ENCODE measurements at places on chromosomes 6 and 20.

- H3K4me3 ChIP-seq: no peak overlapping the region
- no peaks in the 10 kb centered on the region for H3K4me1 ChIP-seq
- H3K27me3 ChIP-seq: peaks cover 19% of the 10 kb centered on the region
- no peak overlapping the region for H3K27ac ChIP-seq
These were observed 47.5 kb downstream of the ERMARD start for GRCh38 chr6:169798764-169799473.

DNA sequence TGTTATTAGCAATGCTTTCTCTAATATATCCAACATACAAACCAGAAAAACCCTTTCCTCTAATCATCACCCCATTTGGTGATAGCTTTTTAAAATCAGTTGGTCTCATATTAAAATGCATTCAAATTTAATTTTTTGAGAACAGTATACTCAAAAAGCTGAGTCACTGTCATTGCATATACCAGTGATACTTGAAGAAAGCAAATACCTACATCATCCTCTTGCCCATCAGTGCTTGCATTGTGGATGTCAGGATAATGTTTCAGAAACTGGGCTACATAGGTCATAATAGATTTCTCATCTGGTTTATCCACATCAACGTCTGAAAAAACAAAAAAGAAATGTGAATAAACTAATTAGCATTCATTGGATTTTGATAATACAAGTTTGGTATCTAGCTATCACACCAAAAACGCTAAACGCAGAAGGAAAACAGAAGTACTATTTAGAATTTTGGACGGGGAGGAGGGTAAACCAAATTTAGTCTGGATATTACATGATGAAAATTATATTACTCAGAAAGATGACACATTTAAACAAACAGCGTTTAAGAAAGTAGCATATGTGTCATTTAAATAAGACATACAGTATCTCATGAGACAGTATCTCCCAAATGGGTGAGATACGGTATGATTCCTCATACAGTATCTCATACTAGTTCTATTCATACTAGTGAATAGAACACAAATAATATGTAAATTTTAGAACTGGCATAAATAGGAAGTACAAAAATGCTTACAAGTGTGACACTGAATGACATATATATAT, 134.6 kb downstream of the SYNE1 start:
- no peak overlapping the region for H3K27ac ChIP-seq
- H3K27me3 ChIP-seq: no peaks in the 10 kb centered on the region
- no peak overlapping the region for H3K4me3 ChIP-seq
- no peaks in the 10 kb centered on the region for H3K4me1 ChIP-seq
- no peaks in the 10 kb centered on the region for H3K36me3 ChIP-seq

GRCh38 chr20:48241482-48241881, 456.2 kb upstream of the SULF2 start:
- no peaks in the 10 kb centered on the region for H3K27me3 ChIP-seq
- no peak overlapping the region for H3K27ac ChIP-seq
- no peak for DNase-seq
- no peaks in the 10 kb centered on the region for H3K4me1 ChIP-seq
- no peaks in the 10 kb centered on the region for H3K36me3 ChIP-seq

- H3K4me3 ChIP-seq: peak overlapping the region; percentile 84
- no peak for DNase-seq
- H3K27me3 ChIP-seq: no peaks in the 10 kb centered on the region
These were observed 2.5 kb downstream of the RBM39 start for GRCh38 chr20:35739294-35740163.

DNA sequence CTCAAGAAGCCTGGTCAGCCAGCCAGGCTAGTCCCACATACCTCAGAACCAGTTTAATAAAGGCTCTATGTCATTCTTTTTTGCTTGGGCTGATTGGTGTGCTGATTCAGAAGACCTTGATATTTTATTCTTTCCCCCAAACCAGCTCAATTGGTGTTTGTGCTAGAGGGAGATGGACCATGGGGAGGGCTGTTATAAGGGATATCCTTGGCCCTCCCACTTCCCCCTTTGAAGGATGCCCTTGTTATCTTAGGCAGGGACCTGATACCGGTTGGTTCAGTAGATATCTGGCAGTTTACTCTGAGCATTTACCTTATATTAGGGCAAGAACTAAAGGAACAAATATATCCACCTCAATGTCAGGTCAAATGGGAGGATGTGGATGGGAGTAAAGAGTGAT, 207.4 kb downstream of the LRFN2 start:
- no peaks in the 10 kb centered on the region for H3K4me1 ChIP-seq
- no peak overlapping the region for H3K4me3 ChIP-seq
- H3K36me3 ChIP-seq: no peaks in the 10 kb centered on the region
- no peaks in the 10 kb centered on the region for H3K27me3 ChIP-seq
- no peak overlapping the region for H3K27ac ChIP-seq

- DNase-seq: no peak
- no peaks in the 10 kb centered on the region for H3K36me3 ChIP-seq
- no peak overlapping the region for H3K27ac ChIP-seq
- no peaks in the 10 kb centered on the region for H3K27me3 ChIP-seq
- no peak overlapping the region for H3K4me3 ChIP-seq
These were observed 955.6 kb downstream of the TBC1D32 start for GRCh38 chr6:120378582-120379220.

- peak; percentile 53 for DNase-seq
- peak overlapping the region; percentile 98 for H3K27ac ChIP-seq
- peak overlapping the region; percentile 74 for H3K4me3 ChIP-seq
- no peaks in the 10 kb centered on the region for H3K36me3 ChIP-seq
- no peaks in the 10 kb centered on the region for H3K27me3 ChIP-seq
- peaks cover 25% of the 10 kb centered on the region for H3K4me1 ChIP-seq
These were observed 706 bp upstream of the SNX14 start for GRCh38 chr6:85594197-85594930.

DNA sequence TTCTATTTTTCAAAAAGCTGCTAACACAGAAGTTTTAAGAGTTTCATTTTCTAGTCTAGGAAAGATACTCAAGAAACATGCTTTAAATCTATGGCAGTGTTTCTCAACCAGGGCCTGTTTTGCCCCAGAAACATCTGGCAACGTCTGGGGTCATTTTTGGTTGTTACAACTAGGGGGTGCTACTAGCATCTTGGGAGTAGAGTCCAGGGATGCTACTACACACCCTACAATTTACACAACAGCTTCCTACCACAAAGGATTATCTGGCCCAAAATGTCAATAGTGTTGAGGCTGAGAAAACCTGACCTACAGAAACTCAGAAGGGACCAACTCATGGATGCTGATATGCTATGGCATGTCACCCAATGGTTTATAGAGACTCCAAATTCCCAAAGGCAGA, 24.4 kb downstream of the SERAC1 start:
- peaks cover 55% of the 10 kb centered on the region for H3K36me3 ChIP-seq
- no peak for DNase-seq
- H3K27ac ChIP-seq: no peak overlapping the region
- no peaks in the 10 kb centered on the region for H3K4me1 ChIP-seq
- no peaks in the 10 kb centered on the region for H3K27me3 ChIP-seq
- no peak overlapping the region for H3K4me3 ChIP-seq
